ENCODE measurements at places on chromosomes 7 and 10. TPM values are rescaled to one million over a fixed set of nuclear protein-coding genes. Genes with fewer than 3 reads are reported as not detected.

Gene NPTX2
- total RNA-seq: 0.42 TPM

Gene ACBD7
- total RNA-seq: not detected

Gene C7orf57
- total RNA-seq: not detected

Gene CALHM3
- total RNA-seq: not detected

Gene PPP2R2D
- 16.6 TPM for total RNA-seq

Gene ADGRA1
- total RNA-seq: 0.46 TPM

Gene FKBP6
- total RNA-seq: not detected

Gene UNCX
- total RNA-seq: not detected

Gene CYP2E1
- 2,387 TPM for total RNA-seq

Gene CAV1
- total RNA-seq: 19.8 TPM

Gene CCDC186
- total RNA-seq: 5.5 TPM

Gene FAM204A
- total RNA-seq: 18.6 TPM

Gene BICC1
- total RNA-seq: 6.5 TPM

Gene CRPPA
- 3.2 TPM for total RNA-seq

Gene VSTM2A
- not detected for total RNA-seq

Gene NOM1
- 8.1 TPM for total RNA-seq

Gene DYDC1
- not detected for total RNA-seq

Gene COBL
- 24.0 TPM for total RNA-seq

Gene TEX36
- not detected for total RNA-seq

Gene FOXP2
- 8.3 TPM for total RNA-seq

Gene KLLN
- 0.32 TPM for total RNA-seq

Gene HHEX
- total RNA-seq: 26.8 TPM

Gene CCDC172
- not detected for total RNA-seq

Gene ANXA8L1
- total RNA-seq: not detected

Gene PRPS1L1
- not detected for total RNA-seq

Gene KLF14
- not detected for total RNA-seq

Gene PTF1A
- not detected for total RNA-seq

Gene STAG3
- total RNA-seq: 0.86 TPM

Gene KDM7A
- 5.2 TPM for total RNA-seq

Gene NRCAM
- 0.31 TPM for total RNA-seq

Gene PTPRZ1
- total RNA-seq: not detected
